Stimulated activated CD4-positive, alpha-beta T cell treated with anti-CD3 and anti-CD28 coated beads, TNF-alpha, amount 100 ng/mL, for 48 hours (primary cell): ENCODE measurements at places on chromosomes 2 and 18.

GRCh38 chr2:112634153-112634873 is 11.4 kb upstream of the SLC20A1 start:
- no peak for DNase-seq

DNA sequence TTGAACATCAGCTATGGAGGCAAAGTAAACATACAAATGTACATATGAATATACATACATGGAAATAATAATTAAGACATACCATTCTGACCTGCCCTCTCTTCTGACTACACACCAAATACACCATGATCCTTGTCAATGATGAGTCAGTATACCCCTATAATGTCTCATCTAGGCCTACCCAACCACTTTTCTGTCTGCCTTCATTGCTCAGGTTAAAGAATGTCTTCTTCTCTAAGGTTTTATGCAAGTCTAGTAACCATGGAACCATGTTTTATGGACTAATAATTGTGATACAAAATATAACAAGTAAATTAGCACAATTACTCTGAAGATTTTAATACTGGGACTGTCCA is 128.7 kb downstream of the NCKAP5 start:
- DNase-seq: no peak

GRCh38 chr2:22991844-22992243 is 393.1 kb upstream of the KLHL29 start:
- no peak for DNase-seq

- no peak for DNase-seq
Measured at GRCh38 chr2:2756886-2757285, 425.8 kb upstream of the MYT1L start.

- no peak for DNase-seq
Measured at GRCh38 chr18:21980744-21981143, 188.6 kb upstream of the GATA6 start.
